NCI-H1105 (cell line): ENCODE measurements at places on chromosomes 12 and 14.

DNA sequence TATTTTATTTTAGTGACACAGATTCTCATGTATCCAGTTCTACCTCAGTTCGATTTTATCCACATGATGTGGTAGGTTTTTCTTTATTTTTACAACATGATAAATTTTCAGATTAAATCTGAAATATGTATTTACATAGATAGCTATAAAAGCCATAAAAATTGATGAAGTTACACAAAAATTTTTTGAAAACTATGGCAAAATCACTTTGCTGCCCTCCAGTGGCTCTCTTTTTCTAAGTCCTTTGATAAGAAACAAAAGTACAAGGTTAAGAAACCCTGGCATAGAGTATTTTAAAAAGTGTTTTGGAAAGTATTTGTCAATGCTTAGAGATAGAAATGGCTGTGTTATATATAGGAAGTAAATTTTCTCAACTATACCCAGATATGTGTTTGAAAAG lies 104.2 kb downstream of the PCNX1 start:
- DNase-seq: no peak

GRCh38 chr14:45332360-45332988 lies 79.5 kb upstream of the MIS18BP1 start:
- DNase-seq: peak; percentile 63

- no peak for DNase-seq
These were observed 23.9 kb downstream of the GPR19 start for GRCh38 chr12:12671850-12672660.

- DNase-seq: no peak
These were observed 123.4 kb downstream of the TTC7B start for GRCh38 chr14:90692826-90693225.

DNA sequence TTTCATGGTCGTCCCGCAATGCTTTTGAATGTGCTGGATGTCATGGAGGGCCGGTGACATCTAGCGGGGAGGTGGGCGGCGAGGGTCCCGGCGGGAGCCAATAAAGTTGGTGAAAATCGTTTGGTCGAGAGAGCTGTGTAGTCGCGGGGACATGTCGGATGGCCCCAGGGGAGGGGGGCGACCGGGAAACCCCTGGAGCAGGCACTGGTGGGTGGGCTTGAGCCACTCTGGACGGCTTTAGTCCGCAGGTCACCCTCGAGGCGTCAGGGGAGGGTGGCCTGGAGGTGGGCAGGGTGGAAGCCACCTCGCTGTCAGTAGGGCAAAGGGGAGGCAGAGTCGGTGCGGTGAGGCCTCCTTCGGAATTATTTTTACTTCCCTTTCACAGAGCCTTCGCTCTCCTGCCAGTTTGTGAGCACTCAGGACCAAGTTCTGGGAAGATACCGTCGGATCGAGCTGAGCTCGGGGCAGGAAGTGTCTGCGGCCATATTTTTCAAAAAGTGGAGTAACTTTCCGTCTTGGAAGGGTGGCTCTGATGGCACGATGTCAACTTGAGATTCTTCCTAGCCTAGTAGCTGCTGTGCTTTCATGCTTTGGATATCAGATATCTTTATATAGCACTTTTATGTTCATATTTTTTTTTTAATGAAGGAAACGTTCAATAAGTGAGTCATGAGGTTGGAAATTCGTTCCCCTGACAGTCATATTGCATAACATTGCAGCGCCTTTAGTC lies 28.2 kb downstream of the WBP11 start:
- no peak for DNase-seq

DNA sequence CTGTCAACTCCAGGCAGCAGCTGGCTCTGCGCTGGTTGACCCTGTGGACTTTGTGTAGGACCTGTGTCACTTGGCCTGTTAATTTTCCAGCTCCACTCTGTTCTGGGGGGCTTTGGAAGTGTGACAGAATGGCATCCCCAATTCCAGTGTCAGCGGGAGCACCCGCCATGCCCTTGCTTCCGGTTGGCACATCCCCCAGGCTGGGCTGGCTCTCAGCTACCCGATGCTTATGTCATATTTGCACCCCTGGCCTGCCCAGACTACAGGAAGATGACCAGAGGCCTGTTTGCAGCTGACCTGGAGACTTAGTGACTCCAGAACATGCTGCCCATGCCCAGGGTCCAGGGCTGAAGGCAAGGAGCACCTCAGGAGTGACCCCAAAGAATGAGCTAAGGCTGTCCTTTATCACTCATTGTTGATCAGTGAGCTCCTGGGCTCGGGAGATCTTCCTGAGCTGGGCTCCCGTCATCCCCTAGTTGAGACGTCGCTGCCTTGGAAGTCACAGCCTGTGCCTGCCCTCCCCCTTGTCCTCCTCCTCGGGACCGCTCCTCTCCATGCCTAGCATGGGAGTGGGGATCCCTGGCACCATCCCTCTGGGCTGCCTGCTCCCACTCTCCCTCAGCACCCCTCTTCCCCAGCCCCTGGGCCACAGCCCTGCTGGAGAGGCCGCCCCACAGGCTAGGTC lies 163.4 kb upstream of the RTL1 start:
- no peak for DNase-seq

DNA sequence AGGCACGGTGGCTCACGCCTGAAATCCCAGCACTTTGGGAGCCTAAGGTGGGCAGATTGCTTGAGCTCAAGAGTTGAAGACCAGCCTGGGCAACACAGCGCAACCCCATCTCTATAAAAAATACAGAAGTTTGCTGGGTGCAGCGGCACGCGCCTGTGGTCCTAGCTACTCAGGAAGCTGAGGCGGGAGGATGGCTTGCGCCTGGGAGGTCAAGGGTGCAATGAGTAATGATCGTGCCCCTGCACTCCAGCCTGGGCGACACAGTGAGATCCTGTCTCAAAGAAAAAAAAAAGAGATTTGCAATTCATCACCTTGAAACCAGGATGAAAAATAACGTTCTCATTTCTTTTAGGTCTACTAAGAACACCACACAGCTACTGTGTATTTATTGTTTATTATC lies 4.0 kb downstream of the STX2 start:
- DNase-seq: no peak

- DNase-seq: no peak
These were observed 10.6 kb upstream of the CDKL1 start for GRCh38 chr14:50407111-50407812.

- peak; percentile 13 for DNase-seq
These were observed 155.8 kb upstream of the FOXN3 start for GRCh38 chr14:89572596-89573398.

- no peak for DNase-seq
These were observed 34.9 kb downstream of the RERGL start for GRCh38 chr12:18054925-18055619.

- DNase-seq: no peak
These were observed 1.6 kb downstream of the CRIP2 start for GRCh38 chr14:105476097-105476830.

- DNase-seq: no peak
These were observed 198.1 kb downstream of the STXBP6 start for GRCh38 chr14:24851837-24852236.

GRCh38 chr12:124399622-124400021 lies 104.7 kb downstream of the RFLNA start:
- DNase-seq: no peak

- DNase-seq: no peak
These were observed 112.2 kb downstream of the TBX5 start for GRCh38 chr12:114293571-114294302.
